ENCODE measurements at places on chromosomes 11 and 22.

- peak; percentile 93 for DNase-seq
These were observed 7.5 kb downstream of the HSPA8 start for GRCh38 chr11:123054301-123055065.

GRCh38 chr11:122737951-122738693 is 82.6 kb downstream of the UBASH3B start:
- no peak for DNase-seq

DNA sequence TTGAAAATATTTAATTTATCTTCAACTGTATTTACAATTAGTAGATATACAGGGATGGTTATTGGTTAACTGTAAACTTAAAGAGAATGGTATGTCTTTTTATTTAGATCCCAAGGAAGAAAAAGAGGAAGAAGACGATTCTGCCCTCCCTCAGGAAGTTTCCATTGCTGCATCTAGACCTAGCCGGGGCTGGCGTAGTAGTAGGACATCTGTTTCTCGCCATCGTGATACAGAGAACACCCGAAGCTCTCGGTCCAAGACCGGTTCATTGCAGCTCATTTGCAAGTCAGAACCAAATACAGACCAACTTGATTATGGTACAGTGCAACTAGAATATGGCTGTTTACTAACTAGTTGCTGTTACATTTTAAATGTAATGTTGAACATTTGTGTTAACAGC is 12.7 kb upstream of the CNTF start:
- DNase-seq = no peak

DNA sequence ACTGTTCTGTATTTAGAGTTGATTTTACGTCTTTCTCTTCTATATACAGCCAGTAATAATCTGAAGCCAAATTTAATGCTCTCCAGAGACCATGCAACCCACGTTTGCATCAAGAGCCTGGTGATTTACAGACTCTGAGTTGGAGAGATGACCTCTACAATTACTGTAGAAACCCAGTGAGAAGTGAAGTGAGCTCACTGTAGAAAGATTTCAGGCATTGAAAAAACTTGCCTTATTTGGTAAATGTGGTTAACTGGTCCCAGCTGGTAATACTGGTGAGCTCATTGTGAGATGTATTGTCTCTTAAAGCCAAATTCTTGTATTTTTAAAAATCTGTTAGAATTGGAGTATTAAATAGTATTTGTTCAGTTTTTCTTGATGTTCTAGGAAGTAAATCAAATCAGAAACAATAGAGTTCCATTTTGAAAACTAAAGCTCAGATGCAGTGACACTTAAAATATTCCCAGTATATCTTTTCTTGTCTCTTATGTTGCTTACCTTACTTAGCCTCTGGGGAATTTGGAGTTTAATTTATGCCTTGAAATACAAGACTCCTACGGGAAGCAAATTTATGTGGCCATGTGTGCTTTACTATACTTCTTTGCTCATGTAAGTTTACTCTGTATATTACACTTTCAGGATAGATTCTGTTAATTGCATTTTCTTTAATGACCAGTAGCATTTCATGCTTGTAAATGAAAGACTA is 189.9 kb downstream of the ARHGAP42 start:
- DNase-seq = no peak

DNA sequence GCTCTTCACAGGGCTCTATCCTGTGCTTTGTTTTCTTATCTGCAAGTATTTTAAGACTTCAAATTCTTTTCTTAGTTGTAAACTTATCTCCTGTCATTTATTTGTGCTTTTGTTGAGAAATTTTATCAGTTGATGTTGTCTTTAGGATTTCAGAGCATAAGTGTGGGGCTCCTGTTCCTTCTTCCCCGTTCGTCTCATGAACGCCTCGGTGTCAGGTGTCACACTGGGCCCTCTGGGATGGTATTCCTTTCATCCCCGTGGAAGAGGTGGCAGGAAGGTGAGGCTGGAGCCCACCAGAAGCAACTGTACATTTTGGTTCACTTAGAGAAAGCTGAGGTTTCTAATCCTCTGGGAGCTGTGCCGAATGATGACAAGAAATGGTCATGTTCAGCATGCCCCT is 17.9 kb downstream of the NADSYN1 start:
- DNase-seq = no peak

- DNase-seq = peak; percentile 84
These were observed at the start of gene IFTAP for GRCh38 chr11:36594316-36594989. IFTAP (plus strand) TSS chr11:36594502; CDS start chr11:36610104, 15,602 bp downstream.

GRCh38 chr22:23531966-23532705 is 48.0 kb downstream of the IGLL1 start:
- DNase-seq = no peak

- no peak for DNase-seq
These were observed 891.2 kb downstream of the KCNA4 start for GRCh38 chr11:29125606-29126005.

DNA sequence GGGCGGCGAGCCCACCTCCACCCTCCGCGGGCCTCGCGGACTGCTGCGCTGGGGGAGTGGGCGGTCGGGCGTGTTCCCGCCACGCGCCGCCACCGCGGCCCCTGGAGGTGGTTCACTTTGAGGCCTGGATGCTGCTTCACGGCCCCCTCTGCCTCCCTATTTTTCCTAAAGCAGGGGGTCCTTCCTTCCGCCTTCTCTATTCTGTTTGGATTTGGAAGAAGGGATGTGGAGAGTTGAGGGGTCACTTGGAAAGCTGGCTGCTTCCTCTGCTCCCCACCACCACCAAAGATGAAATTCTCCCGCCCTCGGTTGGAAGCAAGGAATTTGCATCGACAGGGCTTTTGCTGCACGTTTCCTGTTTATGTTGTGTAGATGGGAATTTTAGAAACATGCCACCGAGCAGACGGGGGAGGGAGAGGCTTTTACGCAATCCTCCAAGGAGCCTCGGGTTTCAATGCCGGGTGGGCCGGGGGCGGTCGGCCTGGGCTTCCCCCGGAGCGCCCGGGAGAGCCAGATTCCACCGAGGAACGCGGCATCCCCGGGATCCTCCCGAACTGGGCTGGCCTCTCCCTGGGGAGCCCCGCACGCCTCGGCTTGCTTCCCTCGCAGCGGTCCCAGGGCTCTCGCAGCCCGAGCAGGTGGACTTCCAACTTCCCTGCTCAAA is 403 bp upstream of the SBF2 start:
- DNase-seq = peak; percentile 34

- DNase-seq = no peak
These were observed 82.5 kb downstream of the GAB4 start for GRCh38 chr22:16925407-16925966.

DNA sequence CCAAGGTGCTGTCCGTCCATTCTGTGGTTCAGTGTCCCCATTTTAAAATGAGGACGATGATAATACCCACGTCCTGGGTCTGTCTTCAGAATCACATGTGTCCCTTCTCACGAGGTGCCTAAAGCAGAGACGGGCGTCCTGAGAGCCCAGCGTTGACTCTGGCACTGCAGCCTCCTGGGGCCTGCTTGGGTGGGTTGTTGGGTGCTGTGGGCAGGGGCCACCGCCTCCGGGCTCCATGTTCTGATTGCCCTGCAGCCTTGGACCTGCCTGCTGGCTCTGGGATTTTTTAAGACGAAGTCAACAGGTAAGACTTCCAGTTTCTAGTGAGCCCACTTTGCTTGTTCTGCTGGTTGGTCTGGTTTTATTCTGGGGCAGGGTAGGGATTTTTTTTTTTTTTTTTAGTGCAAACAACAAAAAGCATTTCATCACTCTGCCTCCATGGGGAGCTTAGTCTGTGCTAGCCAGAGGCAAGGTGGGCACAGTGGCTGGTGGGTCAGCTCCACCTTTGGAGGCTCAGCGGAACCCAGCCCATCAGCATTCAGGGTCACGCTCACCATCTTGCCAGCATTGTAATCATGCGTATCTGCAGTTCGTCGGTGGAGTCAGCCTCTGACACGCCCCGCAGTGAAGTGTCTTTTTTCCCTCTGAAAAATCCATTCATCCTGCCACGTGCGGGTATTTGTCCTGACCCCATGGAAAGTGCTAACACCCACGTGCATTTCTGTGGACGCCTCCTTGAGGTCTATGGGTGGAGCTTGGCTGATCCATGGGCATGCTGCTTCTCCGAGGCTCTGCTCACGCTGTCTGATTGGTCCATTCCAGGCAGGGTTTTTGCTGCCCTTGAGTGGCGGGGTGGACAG is 28.3 kb downstream of the NADSYN1 start:
- no peak for DNase-seq

GRCh38 chr11:820655-821511 is 2.2 kb downstream of the PNPLA2 start:
- no peak for DNase-seq

DNA sequence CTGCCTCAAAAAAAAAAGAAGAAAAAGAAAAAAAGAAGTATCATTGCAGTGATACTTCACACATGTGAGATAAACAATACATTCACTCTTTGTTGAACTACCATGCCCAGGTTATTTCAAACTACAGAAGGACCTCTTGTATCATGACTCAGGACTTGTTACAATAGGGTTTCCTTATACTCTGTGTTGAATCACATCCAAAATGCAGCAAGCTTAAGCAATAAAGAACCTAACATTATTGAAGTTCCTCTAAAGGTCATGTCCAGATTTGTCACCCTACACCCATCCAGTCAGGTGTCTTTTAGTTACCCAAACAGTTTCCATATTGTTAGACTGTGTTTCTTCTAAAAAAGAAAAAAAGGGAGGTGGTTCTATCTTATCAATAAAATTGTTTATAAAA is 26.9 kb upstream of the ALKBH3 start:
- no peak for DNase-seq

GRCh38 chr11:134332189-134332631 is 422 bp downstream of the GLB1L2 start:
- DNase-seq = no peak

DNA sequence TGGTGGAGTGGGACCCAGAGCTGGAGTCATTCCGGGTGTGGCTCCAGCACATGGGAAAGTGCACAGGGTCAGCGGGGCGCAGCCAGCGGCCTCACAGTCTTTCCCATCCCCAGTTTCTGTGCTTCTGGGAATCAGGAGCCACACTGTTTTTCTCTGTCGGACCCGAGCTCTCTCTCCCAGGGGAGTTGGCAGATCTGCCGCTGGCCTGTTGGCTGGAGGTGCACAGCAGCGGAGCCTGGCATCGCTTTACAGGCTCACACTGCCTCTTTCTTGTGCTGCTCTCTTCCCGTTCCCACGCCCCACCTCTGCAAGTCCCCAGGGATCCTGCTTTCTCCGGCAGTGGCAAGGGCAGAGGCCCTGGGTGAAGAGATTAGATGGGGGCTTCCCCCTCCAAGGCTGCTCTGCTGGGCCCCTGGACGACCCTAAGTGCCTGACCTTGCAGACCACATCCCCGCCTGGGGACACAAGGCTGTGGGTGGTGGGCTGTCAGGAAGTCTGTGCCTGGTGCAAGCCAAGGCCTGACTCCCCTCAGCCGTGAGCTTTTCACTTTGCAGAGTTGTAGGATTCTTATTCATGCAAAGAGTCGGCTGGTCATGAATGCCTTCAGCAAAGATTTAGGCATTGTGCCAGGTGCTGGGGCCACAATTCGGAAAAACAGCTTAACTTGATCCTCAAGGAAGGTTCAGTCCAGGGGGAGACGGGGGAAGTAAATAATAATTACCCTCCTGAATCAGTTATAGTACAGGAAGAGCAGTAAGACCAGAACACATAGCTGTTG is 116.3 kb downstream of the TIMP3 start:
- DNase-seq = no peak

GRCh38 chr11:3043315-3043871 is 13.8 kb downstream of the CARS1 start:
- no peak for DNase-seq

GRCh38 chr11:115503083-115503885 is 931 bp downstream of the CADM1 start:
- peak; percentile 59 for DNase-seq

DNA sequence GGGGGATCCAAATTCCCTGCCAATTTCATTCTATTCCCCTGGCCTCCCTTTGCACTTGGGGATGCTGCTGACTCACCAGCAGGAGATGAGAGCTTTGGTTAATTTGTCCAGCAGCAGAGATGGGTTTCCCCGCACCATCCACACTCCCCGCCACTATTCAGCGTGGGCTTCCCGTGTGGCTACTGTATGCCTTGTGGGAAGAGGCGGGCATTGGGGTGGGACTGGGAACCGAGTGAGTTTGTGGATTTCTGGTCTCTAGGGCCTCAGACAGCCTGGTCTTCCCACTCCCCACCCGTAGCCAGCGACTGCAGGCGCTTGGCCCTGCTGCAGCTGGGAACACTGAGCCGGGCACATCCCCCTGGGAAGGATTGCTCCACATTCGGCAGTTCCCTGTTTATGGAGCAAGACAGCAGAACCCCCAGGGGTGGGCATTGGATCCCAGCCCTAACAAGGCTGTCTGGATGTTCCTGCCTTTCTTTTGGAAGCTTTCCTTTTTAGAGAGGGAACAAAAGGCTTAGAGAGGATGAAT is 23.4 kb downstream of the KIAA1671 start:
- DNase-seq = no peak

Data from DMS79 treated with DMSO at 0.1 percent for 48 hours (cell line).